NCI-H1092 treated with DMSO at 0.1 percent for 48 hours (cell line): ENCODE measurements at places on chromosomes 13 and 19.

GRCh38 chr19:46491975-46492682 lies 3.5 kb downstream of the PNMA8B start:
- DNase-seq, result no peak

- DNase-seq, result peak; percentile 79
Observed at GRCh38 chr13:33352526-33352925, 67.0 kb upstream of the STARD13 start.

GRCh38 chr19:6997679-6998445 lies 23.4 kb downstream of the MBD3L2B start:
- DNase-seq, result no peak

DNA sequence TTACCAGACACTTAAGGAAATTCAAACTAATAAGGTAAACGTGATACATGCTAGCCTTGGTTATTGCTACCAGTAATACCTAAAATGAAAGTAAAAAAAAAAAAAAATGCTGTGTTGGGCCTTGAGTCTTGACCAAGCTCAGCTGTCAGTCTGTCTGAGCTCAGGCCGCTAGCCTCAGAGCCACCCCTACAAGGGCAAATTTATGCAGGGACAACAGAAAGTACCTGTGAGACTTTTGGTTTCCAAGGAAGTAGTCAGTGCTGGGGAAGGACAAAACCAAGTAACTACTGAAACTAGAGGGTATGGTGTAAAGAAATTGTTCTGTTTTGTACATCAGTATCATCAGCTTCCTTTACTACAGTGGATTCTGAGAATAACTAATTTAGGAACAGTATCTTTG lies 134.3 kb upstream of the SLITRK5 start:
- DNase-seq, result no peak

GRCh38 chr13:26021516-26021915 lies 30.3 kb downstream of the SHISA2 start:
- no peak for DNase-seq

DNA sequence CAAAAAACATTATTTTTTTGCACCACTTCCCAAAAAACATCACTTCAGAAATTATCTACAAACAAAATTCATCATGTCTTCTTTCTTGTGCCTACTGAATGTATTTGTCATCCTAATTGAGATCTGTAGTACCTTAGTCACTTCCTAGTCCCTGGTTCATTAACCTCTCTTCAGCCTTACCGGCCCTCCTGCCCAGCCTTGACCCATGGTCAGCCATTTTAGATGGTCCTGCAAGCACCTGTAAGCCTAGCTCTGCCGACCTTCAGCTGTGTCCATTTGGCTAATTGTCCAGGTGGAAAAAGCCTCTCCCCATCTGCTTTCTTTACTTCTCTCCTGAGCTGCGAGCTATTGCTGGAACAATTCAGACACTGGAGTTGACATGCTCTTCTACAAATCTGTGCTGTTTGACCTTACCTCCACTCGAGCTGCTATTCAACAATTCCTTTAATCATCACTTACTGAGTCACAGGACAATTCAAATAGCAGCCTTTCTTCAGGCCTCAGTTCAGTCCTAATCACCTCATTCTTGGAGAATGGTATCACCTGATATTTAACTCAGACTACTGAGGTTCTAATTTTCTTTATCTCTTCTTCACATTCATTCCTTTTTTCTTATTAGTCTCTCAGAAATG lies 882.5 kb downstream of the PCDH9 start:
- DNase-seq, result no peak

- no peak for DNase-seq
Observed at GRCh38 chr13:81658598-81659370, 1317.9 kb upstream of the SPRY2 start.

GRCh38 chr13:98766697-98767096 lies 14.2 kb upstream of the SLC15A1 start:
- DNase-seq, result no peak

- no peak for DNase-seq
Observed at GRCh38 chr19:18993115-18993514, 40.2 kb downstream of the SUGP2 start.

GRCh38 chr19:35316560-35316959 lies 12.4 kb upstream of the CD22 start:
- no peak for DNase-seq

DNA sequence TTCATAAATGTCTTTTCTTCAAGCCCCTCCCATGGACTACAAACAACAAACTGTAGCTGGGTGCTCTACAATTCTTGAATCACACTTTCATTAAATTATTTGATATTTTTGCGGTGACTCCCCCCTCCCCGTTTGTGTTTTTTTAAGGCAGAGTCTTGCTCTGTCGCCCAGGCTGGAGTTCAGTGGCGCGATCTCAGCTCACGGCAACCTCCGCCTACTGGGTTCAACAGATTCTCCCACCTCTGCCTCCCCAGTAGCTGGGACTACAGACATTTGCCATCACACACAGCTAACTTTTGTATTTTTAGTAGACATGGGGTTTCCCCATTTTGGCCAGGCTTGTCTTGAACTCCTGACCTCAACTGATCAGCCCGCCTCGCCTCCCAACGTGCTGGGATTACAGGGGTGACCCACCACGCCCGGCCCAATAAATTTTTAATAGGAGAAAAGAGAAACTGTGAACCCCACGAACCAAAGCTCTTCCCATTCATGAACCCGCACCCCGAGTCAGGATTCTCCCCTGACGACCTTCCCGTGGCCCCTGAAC lies 703 bp downstream of the ZNF506 start:
- no peak for DNase-seq

- peak; percentile 28 for DNase-seq
Observed at GRCh38 chr19:1935484-1936208, 5.3 kb upstream of the CSNK1G2 start.

GRCh38 chr19:5170329-5170745 lies 170.3 kb downstream of the PTPRS start:
- no peak for DNase-seq

- no peak for DNase-seq
Observed at GRCh38 chr13:57724486-57725272, 93.1 kb downstream of the PCDH17 start.

GRCh38 chr13:27794921-27795717 lies 2.8 kb downstream of the GSX1 start:
- no peak for DNase-seq

- no peak for DNase-seq
Observed at GRCh38 chr13:75426421-75426820, 55.5 kb downstream of the TBC1D4 start.

- no peak for DNase-seq
Observed at GRCh38 chr19:51652266-51652665, 5.6 kb upstream of the SIGLEC14 start.

- DNase-seq, result no peak
Observed at GRCh38 chr13:110114316-110114715, 192.6 kb downstream of the COL4A1 start.

- DNase-seq, result peak; percentile 29
Observed at GRCh38 chr13:34864671-34865070, 77.4 kb upstream of the NBEA start.
